NCI-H1694 (cell line): ENCODE measurements at places on chromosomes 5 and 9.

GRCh38 chr9:106800701-106801270 lies 62.2 kb upstream of the ZNF462 start:
- no peak for DNase-seq

DNA sequence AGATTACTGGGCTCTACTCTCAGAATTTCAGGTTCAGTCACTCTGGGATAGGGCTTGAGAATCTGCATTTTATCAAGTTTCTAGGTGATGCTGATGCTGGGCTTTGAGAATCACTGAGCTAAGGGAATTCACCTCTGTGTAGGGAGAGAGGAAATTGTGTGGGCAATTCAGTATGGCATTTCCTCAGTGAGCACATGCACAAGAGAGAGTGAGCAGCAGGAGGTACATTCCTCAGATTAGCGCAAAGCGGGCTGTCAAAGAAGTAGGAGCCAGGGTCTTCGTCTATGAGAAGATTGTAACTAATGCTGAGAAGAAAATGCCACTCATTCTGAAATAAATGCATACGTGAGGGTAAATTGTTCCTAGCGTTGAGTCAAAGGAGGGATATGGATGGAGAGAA lies 175.9 kb downstream of the KIF4B start:
- DNase-seq = no peak

DNA sequence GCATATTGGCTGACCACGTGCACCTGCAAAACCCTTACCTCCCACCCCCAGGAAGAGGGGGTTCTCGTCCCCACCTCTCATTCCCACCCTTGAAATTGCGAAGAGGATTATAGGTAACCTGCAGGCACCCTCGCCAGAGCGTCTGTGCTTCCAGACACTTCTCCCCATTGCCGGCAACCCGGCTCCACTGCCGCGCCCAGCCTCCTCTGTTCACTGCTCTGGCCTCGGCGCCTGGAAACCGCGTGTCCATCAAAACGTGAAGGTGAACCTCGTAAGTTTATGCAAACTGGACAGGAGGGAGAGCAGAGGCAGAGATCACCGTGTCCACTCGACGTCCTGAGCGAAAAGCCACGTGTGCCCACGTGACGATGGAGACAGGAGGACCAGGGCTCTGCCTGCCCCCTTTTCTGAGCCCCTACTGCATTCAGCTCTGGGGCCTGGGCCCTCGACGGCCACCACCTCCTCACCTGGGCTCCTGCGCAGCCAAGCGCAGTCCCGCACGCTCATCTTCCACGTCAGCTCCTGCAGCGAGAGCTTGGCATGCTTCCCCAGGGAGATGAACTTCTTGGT lies 1.9 kb downstream of the TERT start:
- no peak for DNase-seq

DNA sequence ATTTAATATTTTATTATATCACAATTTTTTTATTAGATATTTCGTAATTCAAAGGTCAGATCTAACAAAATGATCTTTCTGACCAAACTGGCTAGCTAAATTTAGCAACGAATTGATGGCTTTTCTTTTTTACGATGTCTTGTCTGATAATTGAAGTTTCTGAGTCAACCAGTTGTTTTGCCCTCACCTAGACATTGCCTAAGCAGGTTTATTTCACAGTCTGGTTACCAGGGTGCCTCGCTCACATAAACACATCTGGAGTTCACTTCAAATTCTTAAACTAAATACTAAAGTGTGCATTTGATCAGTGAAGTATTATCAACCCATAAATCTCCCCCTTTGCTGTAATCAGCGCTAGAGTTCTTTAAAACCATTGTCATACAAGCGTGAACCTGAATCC lies 448.3 kb downstream of the TLE4 start:
- no peak for DNase-seq

- DNase-seq = no peak
Observed at GRCh38 chr5:166810721-166811120, 1480.7 kb upstream of the WWC1 start.

GRCh38 chr5:74502479-74502950 lies 138.0 kb downstream of the ENC1 start:
- DNase-seq = no peak

- DNase-seq = peak; percentile 87
Observed at GRCh38 chr5:93582677-93583438, at the start of gene NR2F1. Gene NR2F1, plus strand, starts transcription at chr5:93583222. Its CDS starts 1,802 bp downstream, at chr5:93585024.

DNA sequence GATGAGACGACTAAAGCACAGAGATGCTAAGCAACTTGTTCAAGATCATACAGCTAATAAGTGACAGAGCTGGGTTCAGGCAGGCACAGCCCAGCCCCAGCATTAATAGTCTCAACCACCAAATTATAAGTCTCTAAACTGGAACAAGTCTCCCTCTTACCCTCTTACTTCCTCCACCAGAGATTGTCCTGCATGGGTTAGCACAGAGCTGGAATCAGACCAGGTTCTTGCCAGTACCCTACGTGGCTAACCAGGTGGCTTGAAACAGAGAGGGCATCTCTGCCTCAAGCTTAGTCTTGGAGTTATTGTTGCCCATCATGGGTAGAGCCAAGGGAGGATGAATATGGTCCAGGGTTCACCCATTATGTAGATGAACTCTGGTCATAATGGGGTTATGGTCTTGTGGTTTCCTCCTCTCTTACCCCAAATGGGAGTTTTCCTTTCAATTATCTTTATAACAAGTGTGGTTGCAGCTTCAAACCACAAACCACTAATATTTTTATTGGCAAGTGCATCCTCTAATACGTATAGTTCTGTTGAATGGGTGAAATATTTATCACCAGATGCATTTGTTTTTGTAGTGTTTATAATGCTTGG lies 8.3 kb upstream of the XPA start:
- no peak for DNase-seq

GRCh38 chr5:53350991-53351770 lies 129.2 kb upstream of the FST start:
- DNase-seq = no peak

DNA sequence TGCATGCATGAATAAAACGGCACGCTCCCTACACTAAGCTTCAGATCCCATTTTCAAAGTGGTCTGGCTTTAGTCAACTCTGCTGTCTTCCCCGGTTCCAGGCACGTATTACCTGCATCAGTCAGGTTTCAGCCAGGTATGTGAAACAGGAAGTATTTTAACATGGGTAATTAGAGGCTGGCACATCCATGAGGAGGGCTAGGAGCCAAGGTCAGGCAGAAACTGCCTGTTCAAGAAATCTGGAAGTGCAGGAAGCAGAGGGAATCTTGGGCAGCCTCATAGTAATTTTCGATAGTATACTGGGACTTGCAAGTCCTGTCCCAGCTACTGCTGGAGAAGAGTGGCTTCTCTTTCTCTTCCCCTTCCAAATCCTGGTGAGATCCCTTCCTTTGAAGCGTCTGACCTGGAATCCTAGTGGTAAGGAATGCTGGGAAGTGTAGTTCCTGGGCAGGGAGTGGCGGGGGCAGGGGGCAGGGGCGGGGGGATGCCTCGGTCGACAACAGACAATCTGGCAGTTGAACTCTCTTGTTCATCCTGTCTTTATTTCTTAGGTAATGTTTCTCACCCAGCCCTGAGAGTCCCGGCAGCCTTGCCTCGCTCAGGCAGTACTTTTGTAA lies 403.1 kb downstream of the TLE4 start:
- no peak for DNase-seq

DNA sequence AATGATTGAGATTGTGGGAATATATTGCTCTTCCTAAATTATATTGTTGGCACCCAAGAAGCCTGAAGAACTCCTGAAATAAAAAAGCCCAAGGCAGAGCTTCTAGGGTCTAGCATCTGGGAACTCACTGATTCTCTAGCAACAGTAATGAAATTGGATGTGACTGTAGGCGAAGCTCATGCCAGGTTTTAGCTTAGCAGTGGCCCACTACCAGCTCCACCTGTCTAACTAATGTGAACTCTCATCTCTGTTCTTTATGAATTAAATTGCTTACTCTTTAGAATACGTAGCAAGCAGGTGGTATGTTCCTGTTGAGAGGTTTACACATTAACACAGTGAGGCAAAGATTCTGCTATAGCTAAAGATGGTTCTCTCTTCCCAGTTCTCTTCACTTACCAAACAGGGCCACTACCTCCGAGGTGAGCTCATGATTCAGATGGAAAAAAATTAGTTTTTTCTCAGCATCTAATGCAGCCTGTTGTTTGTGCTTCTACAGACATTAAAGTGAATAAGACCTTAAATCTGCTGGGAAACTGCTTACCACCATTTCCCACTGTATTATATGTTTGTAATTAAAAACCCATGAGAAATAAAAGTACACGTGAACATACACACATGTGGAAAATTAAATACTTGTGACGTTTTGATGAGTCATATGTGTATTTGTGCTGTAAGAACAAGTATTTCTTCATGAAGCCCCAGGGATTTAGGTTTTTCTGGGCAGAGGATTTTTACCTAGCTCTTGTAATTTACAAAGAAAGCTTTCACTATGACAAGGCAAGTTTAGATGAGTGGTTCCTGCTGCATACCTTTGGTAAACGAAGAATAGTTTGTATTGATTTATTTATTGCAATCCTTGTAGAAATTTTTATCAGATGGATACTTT lies 360.1 kb downstream of the KDM4C start:
- DNase-seq = no peak

GRCh38 chr5:141683596-141684141 lies 1.6 kb upstream of the ARAP3 start:
- no peak for DNase-seq

- DNase-seq = no peak
Observed at GRCh38 chr5:64865662-64866061, 96.9 kb downstream of the CWC27 start.

DNA sequence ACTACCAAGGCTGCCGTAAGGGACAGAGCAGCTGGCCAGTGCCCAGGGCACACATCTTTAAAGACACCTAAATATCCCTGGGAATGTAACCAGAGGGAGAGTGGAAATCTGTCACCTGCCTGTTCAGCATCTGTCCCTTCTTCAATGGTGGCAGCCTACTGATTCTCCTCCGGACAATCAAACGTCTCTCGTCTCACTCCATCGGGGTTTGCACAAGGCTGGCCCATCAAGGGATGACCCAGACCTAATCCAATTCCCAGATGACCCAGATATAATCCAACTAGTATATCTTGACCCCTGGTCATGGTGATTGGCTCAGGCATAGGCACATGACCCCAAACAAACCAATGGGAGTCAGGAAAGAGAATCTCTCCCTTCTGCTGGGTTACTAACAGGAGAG lies 93.5 kb downstream of the HRH2 start:
- DNase-seq = no peak

- DNase-seq = no peak
Observed at GRCh38 chr5:40416098-40416497, 263.6 kb upstream of the PTGER4 start.

DNA sequence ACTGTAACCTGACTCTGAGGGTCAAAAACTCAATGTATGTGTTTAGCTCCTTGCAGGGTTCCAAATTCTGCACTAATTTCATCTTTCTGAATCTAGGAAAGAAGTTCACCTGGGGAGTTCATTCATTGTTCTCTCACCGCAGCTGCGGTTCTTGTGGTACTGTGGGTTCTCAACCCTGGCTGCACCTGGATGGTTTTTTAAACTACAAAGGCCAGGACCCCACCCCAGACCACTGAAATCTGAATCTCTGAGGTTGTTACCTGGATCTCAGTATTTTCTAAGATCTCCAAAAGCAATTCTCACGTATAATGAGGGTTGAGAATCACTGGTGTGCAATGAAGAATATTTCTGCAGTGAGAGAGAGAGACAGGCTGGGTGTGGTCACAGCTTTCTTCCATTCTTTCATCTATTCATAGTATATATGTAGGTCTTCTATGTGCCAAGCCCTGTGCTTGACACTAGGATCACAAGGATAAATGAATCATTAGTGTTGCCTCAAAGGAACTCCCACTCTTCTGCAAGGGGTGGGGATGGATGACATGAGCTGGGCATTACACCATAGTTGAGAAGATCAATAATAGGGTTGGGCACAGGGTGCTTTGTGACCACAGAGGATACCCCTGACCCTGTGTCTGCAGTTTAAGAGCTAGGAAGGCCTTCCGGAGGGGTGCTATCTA lies 109.8 kb downstream of the GALNT10 start:
- no peak for DNase-seq

- no peak for DNase-seq
Observed at GRCh38 chr5:168851902-168852321, 272.7 kb upstream of the PANK3 start.

- no peak for DNase-seq
Observed at GRCh38 chr5:89090037-89090436, 207.1 kb upstream of the MEF2C start.

DNA sequence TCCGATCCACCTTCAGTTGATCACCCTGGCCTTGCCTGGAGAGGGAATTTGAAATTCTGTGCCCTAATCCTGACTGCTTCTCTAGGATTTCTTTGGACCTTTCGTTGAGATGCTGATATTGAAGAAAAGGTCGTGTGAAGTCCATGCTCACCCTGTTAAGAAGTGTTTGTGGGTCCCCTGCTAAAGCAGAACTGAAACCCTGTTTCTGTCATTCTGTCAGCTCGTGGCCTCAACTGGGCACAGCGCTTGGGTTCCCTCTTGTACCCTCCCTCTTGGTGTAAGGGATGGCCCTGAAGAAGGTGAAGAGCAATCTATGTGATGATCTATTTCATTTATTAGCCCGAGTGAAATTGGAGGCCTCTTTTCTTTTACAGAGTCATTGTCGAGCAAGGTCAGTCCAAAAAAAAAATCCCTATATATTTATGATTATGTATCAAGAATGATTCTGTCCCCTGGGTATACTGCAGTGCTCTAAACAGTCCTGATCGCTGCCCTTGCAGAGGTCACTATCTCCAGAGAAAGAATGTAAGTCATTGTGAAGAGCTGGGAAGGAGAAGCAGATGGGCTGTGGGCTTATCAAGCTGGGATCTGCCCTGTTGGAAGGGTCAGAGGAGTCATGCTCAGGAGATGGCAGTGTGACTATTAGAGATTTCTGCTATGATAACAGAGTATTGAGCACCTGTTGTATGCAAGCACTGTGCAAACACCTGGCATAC lies 56.1 kb downstream of the WWC1 start:
- DNase-seq = no peak

DNA sequence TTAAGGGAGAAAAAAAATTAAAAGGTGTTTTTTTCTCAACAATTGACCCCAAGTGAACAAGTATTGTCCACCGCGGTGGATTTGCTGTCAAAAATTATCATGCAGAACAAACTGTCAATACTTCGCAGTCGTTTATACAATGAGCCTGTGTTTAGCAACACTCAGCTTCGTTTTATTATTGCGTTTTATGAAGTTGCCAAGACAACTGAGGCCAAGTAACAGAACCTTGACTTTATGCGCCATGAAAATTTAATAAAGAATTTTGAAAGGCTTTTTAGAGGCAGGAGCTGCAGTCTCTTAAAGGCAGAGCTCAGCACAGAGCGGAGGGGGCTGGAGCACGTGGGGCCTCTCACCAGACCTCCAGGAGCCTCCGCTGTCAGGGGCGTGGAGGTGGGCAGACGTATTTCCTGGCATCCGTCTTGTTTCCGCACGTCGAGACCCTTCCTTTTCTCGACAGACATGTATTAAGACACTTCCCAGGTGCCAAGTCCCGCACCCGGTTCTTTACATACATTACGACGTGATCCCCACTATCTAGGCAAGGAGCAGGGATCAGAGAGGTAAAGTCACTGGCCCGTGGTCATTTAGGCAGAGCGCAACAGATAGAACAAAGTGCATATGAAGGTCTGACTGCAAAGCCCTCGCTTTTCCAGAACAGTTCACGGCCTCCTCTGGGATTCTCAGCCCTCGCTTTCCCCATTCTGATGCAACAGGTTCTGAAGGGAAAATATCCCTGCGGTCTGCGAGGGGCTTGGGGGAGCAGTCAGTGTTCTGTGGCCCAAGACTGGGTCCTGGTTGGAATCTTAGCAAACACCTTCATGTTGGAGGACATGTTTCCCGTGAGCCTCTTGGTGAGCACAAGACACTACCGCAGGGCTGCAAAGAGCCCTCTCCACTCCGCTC lies 164.4 kb downstream of the DAB2IP start:
- no peak for DNase-seq
